ENCODE measurements at places on chromosomes 5 and 9. TPM values are rescaled to one million over a fixed set of nuclear protein-coding genes. Genes with fewer than 3 reads are reported as not detected.

The ELOVL7 gene
- 4.1 TPM for total RNA-seq

DNA sequence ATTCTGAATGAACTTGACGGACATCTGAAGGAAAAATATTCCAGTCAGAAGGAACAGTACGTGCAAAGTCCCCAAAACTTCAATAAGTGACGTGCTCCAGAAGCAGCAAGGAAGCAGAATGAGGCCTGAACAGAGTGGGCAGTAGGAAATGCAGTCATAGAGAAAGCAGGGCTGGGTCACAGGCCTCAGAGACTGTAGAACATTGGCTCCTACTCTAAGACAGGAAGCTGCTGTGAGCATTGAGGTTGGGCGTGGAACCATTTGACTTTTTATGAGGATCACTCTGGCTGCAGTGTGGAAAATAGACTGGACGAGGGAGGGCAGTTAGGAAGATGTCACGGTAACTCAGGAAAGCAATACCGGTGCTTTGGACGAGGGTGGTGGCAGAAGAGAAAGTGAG lies 64.0 kb downstream of the DOCK8 start:
- DNase-seq = no peak

DNA sequence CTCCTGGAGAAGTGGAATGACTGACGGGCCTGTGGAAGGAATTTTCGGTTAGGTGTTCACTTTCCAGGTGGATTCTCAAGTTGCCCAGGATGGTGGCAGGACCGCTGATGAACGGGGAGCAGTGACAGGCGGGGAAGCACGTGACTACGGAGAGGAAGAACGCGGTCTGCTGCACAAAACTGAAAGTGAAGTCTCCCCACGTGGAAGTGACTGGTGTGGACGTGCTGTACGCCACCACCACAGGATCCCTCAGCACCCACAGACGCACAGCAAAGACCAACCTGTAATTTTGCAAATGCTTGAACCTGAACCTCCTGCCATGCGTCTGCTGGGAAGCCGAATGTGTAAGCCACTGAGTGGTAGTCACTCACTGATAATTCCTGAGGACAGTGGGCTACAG lies 51.4 kb downstream of the RNF130 start:
- DNase-seq = no peak

DNA sequence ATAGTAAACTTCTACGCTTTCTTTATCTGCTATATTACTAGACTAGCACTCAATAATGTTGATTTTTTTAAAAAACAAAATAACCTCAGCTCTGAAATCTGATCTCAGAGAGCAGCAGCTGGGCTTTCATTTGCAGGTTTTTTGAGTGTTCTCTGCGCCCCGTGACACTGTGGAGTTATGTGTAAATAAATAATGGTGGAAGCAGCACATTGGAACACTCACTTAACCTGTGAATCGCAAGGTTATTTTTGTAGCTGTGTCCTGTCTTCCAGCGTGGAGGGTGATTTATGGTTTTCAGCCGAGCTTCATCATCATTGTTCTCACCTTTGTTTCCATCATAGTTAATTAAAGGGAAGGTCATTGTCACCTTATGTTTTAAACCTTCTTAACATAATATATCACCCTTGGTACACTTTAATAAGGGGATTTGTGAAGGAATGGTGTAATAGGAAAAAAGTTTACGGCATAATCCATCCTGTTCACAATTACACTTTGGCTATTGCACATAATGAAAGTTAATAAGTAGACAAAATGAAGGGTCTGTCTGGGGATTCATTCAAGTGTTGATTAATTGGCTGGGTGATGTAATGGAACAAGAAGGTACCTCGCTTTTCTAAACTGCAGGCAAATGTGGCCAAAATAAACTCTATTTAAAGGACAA lies 493.3 kb upstream of the ADAMTS16 start:
- no peak for DNase-seq

DNA sequence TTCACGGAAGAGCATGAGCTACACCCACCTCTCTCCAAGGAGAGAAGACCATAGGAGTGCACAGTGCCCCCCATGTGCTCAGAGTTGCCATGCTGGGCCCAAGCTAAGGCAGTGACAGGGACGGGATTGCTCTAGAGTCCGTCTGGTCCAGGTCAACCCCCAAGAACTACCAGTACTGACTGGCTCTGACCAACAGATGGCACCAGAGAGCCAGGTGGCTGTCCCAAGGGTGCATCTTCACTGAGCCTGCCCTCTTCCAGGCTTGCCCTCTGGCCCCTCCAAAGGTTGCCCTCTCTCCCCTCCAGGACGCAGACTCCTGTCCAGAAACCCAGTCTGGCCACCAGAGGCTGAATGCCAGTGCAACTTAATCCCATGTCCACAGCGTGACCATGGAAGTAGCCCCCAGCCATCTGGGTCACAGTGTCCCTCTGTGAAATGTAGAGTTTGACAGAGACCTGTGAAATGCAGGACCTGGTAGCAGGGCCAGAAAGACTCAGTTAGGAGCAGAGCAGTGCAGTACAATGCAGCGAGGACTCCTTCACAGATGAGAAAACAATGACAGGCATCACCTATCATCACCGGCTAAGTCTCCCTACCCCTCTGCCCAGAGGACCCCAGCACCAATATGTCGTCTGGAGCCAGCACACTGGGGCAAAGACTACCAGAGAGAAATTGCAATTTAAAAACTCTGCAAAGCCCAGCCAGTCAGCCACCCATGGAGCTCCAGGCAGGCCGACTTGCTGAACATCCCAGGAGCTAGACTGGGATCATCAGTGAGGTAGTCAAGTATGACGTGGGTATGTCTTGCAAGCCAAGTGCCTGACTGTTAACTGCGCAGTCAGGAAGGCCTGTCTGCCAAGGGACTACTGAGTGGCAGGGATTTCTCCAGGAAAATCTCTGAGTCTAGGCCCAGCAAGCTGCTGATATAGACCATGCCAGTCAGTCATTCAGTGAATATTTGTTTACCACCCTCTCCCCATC lies 7.7 kb upstream of the SKP1 start:
- DNase-seq = peak; percentile 58

DNA sequence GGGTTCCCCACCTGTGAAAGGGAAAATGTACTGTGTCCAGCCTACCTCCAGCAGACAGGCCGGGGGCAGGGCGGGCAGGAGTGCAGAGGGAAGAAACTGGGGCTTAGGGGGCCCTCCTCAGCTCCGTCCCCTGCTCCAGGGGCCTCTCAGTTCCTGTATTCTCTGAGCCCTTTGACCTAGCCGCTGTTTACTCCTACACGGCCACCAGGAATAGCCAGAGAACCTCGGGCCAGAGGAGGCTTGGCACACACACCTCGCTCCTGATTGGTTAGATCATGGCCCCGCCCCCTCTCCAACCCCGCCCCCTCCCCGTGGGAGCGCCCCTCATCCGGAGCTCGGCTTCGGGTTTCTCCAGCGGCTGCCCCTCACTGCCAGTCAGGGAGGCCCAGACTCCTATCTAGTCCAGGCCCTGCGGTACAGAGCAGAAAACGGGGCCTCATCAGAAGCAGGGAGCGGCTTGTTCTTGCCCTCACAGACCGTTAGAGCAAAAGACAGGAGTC lies 2.2 kb downstream of the ST6GALNAC6 start:
- peak; percentile 82 for DNase-seq
